Activated naive CD4-positive, alpha-beta T cell treated with anti-CD3 and anti-CD28 coated beads for 36 hours (primary cell): ENCODE measurements at places on chromosomes 3 and 15.

GRCh38 chr3:88882121-88882520 lies 225.3 kb upstream of the EPHA3 start:
- no peaks in the 10 kb centered on the region for H3K4me1 ChIP-seq
- DNase-seq, result no peak
- H3K4me3 ChIP-seq, result no peak overlapping the region
- no peaks in the 10 kb centered on the region for H3K36me3 ChIP-seq
- no peak overlapping the region for H3K27ac ChIP-seq

GRCh38 chr3:192835818-192836815 lies 81.5 kb downstream of the MB21D2 start:
- H3K4me1 ChIP-seq, result peaks cover 47% of the 10 kb centered on the region
- H3K4me3 ChIP-seq, result no peak overlapping the region
- H3K36me3 ChIP-seq, result no peaks in the 10 kb centered on the region

GRCh38 chr3:36146404-36146803 lies 233.9 kb upstream of the STAC start:
- no peak for DNase-seq
- no peaks in the 10 kb centered on the region for H3K27me3 ChIP-seq
- H3K4me1 ChIP-seq, result no peaks in the 10 kb centered on the region

DNA sequence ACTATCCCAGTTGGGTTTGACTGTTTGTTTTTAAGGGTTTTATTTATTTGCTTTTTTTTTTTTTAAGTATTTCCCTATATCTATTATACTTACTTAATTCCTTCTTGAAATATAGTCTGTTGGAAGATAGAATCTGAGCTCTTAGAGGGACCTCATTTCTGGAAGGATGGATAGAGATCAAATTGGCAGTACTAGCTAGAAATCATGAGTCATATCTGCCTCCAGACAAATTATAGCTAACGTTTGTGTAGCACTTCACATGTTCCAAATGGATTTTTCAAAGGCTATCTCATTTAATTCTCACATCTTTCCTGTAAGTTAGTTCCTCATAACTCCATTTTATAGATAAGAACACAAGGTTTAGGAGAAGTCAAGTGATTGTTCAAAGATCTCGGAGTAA lies 384.7 kb downstream of the ZIC1 start:
- no peak overlapping the region for H3K27ac ChIP-seq
- no peaks in the 10 kb centered on the region for H3K36me3 ChIP-seq
- no peak overlapping the region for H3K4me3 ChIP-seq
- H3K27me3 ChIP-seq, result no peaks in the 10 kb centered on the region
- no peak for DNase-seq

DNA sequence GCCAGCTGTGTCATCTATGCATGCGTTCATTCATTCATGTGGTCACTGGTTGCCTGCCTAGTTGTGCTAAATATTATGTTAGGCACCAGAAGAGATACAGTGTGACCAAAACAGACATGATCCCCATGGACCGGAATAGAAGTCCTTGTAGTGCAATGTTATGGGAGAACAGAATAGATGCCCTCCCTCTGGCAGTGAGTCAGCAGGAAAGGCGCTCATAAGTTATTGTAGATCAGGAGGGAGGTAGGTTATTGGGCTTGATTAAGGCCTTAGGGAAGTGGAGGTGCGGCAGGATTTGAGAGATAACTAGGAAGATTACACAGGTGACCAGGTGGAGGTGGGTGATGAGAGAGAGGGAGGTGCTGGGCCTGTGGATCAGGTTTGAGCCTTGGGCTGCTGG lies 5.2 kb downstream of the MCTP2 start:
- DNase-seq, result no peak
- H3K27ac ChIP-seq, result no peak overlapping the region
- H3K27me3 ChIP-seq, result no peaks in the 10 kb centered on the region
- H3K4me1 ChIP-seq, result peaks cover 66% of the 10 kb centered on the region

GRCh38 chr15:59376733-59377132 lies 4.1 kb upstream of the MYO1E start:
- H3K4me3 ChIP-seq, result no peak overlapping the region
- H3K27me3 ChIP-seq, result peaks cover 27% of the 10 kb centered on the region
- H3K4me1 ChIP-seq, result peaks cover 9% of the 10 kb centered on the region
- H3K27ac ChIP-seq, result no peak overlapping the region
